ENCODE measurements at places on chromosomes 1 and 21.

- DNase-seq = no peak
These were observed 753.2 kb upstream of the B3GALT2 start for GRCh38 chr1:193939585-193939984.

DNA sequence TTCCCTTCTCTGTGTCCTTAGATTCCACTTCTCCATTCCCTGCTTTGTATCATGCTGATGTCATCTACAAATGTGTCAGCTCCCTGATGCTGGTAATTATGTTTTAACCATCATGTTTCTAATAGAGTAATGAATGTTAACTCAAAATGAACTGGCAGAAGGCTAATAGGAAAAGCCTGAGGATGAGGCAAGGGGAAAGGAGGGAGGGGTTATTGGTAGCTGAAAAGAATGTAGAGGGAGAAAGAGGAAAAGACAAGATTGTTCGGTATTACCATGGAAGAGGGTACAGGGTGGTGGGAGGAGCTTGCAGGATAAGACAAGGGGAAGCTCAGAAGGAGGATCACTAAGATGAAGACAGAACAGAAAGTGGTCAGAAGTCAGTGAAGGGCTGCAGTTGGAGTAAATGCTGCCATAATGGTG lies 150.9 kb downstream of the ZC3H11B start:
- DNase-seq = no peak

DNA sequence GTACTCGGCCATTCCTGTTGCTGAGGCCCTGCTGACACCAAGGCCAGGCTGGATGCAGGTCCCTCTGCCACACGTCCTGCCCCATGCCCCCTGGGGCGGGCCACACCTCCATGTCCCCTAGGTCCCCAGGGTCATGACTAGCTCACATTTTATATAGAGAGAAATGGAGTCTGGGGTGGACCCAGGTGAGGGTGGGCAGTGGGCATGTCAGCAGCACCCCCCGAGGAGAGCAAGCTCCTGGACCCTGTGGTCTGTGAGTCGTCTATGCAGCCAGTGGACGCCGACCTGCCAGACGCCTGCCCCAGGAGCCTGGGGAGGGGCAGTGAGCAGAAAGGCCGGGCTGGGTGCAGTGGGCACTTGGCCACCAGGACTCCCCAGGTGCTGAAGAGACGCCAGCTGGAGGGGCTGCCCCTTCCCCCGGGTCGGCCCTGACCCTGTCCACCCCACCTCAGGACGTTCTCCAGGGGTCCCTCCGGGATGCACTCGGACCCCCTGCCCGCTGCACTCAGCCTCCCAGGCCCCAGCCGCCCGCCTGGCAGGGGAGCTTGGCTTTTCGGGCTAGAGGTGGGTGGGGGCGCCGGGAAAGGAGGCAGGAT lies 15.9 kb downstream of the SAMD11 start:
- DNase-seq = no peak

DNA sequence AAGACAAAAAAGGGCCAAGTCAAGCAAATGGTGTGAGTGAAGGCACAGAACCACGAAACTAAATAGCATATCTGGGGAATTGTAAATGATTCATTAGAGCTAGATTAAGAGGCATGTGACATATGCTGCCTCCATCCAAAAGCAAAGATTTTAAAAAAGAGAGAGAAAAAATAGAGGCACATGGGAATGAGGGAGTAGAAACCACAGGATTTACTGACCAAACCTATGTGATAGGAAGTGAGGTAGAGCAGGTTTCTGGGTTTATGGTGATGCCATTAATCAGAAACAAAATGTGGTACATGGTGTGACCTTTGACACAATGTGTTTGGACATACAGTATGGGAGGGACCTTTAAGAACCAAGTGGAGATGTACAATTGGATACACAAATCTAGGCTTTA lies 13.6 kb downstream of the C1orf52 start:
- no peak for DNase-seq

DNA sequence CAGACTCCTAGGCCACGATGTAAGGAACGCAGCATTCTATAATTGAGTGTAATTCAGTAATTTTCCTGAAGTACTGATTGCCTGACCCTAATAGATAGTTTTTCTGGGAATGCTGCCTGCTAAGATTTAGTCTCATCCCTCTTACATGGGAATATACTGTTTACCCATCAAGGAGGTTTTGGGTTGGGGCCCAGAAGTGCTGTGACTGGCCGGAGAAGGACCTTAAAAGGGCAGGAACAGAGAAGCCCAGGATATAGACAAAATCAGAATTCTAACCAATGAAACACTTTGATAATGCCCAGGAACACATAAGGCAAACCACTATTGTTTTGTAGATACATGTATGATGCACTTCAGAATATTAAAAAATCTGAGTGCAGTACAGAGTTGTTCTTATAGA lies 111.6 kb downstream of the RGS2 start:
- DNase-seq = no peak

- peak; percentile 82 for DNase-seq
These were observed 17.3 kb downstream of the CRYBG2 start for GRCh38 chr1:26336477-26337205.

DNA sequence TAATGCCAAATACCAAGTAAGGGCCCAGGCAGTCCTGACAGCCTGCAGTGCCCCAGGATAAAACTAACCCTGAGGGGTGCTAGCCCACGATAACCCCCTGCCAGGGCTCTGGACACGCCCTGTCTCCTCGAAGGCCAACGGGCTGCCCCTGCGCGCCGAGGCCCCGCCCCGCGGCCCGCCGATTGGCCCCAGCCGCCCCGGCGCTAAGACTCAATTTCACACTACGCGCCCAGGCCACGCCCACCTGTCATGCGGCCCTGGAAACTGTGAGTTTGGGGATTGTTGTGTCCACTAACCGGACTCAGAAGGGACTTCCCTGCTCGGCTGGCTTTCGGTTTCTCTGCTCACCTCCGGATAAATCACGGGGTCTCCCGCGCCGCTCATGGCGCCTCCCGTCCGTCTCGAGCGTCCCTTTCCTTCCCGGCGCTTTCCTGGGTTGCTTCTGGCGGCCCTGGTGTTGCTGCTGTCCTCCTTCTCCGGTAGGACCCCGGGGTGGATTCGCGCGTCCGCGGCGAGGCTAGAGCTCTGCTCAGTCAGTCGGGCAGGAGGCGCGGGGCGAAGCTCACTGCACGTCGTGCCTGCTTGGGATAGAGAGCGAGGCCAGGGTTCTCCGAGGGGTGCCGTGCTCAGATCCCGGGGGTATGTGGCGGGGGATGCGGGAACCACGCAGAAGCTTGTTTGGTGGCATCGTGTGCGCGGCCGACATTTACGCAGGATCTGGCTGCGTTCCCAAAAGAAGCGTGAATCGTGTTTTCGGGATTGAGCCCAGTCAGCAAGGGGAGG lies at the start of gene CR1L:
Gene CR1L (plus strand): TSS at position 282 of the 783 bp plus-strand sequence. CDS start 101 bp downstream, at position 383.
- peak; percentile 95 for DNase-seq

DNA sequence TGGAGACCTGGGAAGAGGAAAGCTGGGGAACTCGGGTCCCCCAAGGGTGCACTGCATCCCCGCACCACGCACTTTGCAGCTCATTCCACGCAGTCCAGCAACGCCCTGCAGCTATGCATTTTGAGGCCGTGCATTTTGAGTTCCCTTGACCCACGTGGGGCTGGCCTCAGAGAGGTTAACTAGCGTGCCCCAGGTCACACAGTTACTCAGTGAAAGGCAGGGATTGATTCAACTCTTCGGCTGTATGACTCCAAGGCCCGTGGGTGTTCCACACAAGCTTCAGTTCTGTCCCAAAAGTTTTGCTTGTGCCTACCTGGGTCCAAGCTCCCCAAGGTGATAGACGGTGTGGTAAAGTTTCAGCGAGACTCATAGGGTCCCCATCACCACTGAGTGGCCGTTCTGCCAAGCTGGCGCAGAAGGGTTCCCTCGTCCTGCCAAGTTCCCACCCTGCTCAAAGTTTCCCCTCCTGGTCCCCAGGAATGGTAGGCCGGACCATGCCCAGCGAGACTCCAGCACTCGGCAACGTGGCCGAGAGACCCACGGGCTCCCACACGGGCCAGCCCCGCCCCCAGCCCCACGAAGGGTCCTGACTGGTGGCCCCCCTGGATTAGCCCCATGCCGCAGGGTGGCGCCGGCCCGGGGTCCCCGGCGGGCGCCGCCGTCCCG lies 611 bp downstream of the HSPG2 start:
- DNase-seq = no peak

DNA sequence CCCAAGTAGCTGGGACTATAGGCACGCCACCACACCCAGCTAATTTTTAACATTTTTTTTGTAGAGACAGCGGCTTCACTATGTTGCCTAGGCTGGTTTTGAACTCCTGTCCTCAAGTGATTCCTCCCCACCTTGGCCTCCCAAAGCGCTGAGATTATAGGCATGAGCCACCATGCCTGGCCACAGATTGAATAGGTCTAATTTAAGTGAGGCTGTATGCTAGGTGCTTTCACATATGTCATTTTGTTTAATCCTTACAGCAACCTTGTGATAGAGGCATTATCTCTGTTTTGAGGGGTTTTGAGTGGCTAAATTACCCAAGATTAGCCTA lies 7.2 kb downstream of the INTS3 start:
- no peak for DNase-seq

DNA sequence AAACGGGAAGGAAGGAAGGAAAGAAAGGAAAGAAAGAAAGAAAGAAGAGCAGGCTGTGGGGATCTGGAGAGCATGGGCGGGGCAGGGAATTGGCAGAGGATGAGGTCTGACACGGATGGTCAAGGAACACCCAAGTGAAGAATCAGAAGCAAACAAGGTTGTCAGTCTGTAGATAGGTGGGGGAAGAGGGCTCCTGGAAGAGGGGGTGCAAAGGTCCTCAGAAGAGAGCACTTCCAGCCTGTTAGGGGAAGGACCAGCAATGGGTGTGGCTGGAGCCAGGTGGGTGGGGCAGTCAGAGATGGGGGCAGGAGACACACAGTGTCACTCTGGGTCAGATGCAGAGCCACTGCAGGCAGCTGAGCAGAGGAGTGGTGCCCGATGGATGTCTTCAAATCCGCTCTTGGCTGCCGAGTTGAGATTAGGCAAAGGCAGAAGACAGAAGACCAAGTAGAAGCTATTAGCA lies 11.0 kb upstream of the PLA2G2C start:
- DNase-seq = peak; percentile 55

DNA sequence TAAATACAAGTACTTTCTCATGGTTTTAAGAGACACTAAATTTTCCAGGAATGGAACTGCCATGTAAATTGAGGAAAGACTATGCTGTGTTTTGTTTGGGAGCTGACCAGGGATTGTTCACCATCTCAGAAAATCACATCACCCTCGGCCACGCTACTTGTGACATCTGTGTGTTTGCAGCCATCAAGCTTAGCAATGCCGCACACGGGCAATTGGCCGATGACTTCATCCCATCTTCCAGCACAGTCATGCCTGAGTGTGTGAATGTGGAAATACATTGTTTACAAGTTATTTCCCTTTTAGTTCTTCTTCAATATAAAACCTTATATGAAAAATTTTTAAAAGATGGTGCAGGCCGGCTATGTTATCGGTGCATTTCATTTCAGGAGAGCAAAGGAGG lies 121.6 kb downstream of the GLIS1 start:
- DNase-seq = no peak

DNA sequence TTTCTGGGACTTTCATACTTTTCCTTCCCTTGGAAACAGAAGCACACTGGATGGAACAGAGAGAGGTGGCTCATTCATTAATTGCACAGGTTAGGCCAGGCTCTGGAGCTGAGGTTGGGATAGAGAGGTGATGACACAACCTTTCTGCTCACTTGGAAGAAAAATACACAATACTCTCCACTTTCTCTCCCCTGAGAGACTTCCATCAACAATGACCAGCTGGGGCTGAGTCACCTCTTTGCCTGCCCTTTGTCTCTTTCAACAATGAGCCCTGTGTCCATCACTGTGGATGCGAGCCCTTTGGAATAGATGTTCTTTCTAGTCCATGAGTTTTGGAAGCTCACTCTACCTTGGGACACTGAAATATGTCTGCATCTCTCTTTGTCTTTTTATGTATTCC lies 43.1 kb downstream of the ATP2B4 start:
- DNase-seq = no peak
